ENCODE measurements at places on chromosomes 3 and 15. TPM values are rescaled to one million over a fixed set of nuclear protein-coding genes. Genes with fewer than 3 reads are reported as not detected.

The CMC1 gene
- total RNA-seq: 29.1 TPM

The MESP2 gene
- 0.88 TPM for total RNA-seq

The MRPS25 gene
- 42.5 TPM for total RNA-seq

The STRIT1 gene
- total RNA-seq: not detected

The CD200R1 gene
- total RNA-seq: not detected

Measured in foreskin keratinocyte (primary cell).